Activated T-helper 1 cell treated with anti-CD3 and anti-CD28 coated beads, Interleukin-2, amount 50 U/mL, for 16 hours (primary cell): ENCODE measurements at places on chromosomes 12 and 14.

- no peak for DNase-seq
These were observed 160.1 kb downstream of the SUDS3 start for GRCh38 chr12:118536306-118536906.

DNA sequence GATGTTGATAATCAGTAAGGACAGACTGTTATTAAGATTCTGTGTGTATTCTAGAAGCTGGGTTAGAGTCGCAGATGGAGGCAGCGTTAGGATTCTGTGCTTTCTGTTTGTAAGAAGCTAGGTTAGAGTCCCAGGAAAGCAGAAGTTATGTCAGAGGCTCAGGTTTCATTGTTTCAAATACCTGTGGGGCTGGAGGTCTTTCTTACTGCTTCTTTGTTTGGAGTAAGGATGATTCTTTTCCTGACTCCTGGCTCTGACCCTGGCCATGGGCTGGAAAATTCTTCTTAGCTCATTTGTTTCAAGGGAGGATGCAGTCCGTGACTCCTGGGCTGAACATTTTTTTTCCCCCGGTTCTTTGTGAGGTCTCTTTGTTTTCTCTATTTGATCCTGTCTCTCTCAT is 5.2 kb downstream of the MUCL1 start:
- DNase-seq = no peak

DNA sequence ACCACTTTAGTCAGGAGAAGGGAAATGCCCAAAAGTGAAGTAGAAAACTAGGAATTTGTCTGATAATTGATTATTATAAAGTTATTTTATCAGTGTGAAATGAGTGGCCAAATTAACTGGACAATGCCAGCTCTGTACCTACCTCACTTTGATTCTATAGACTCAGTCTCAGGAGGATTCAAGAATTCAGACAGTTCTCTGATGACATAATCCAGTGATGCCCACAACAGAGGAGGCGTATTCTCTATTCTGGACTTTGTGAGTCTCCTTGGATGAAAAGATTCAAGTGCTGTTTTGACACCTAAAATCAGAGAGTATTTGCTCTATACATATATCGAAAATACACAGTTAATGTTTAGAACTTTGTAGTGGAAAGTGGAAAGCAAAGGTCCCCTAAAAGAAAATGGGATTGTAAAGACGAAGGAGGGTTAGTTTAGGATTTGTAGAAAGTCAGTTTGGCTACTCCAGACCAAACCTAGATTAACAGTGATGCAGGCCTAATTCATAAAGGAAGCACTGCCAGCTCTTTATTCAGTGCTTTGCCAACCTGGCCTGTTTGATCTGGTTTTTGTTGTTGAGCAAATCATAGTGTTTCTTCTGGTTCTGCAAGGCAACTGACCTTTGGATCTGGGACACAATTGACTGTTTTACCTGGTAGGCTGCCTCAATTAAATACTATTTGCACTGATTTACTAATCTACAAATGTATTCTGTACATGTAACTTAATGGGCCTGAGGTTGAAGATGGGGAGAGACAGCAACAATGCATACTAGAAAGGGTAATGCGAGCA is 67.4 kb downstream of the DAD1 start:
- DNase-seq = no peak

DNA sequence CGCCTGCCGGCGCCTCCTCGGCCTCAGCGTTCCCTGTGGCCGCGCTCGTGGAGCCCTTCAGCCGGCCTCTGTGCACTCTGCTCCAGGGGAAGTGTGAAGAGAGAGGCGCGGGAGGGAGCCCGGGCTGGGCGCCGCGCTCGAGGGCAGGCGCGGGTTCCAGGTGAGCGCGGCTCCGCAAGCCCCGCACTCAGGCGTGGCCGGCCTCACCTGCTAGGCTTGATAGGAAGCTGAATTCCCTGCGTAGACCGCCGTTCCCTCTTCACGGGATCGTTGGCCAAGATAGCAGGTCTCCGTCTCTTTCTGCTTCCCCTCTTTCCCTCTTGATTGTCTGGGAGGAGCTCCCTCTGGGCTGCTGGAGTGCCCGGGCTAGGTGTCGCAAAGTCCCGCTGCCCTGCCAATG is 89.7 kb downstream of the ASCL4 start:
- no peak for DNase-seq

- DNase-seq = no peak
These were observed 40.2 kb downstream of the TFCP2 start for GRCh38 chr12:51132693-51133092.

GRCh38 chr14:103625356-103626095 is 3.5 kb upstream of the KLC1 start:
- no peak for DNase-seq

DNA sequence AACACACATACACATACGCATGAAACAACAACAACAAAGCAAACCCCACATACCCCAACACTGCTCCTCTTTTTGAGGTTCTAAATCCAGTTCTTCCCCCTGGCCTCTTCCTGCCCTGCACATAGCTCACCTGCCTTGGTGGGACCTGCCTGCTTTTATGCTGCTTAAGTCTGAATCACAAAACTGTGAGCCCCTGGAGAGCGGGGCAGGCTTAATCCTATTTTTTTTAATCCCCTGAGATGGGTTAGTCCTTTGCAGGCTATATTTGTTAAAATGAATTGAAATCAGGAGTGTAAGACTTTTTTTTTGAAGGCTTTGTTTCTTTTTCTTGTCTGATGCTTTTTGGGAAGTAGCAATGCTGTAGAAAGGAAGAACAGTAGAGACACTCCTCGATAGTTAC is 84.6 kb upstream of the MAX start:
- DNase-seq = no peak

GRCh38 chr14:30874999-30875787 is 834 bp downstream of the COCH start:
- no peak for DNase-seq

DNA sequence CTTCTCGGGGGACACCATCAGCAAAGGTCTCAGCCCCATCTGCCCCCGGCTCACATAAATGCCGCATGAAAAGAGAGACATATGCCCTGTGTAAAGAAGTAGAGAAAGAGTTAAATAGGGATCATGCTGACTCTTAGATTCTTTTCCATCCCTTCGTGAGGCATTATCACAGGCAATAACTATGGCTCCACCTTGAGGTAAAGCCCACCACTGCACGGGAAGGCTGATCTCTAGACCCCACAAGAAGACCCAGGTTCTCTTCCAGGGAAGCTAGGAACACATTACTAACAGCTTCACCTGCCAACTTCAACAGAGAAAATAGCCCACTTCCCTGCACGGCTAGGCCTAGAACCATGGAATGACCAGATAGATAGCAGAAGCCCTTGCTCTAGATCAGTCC is 14.1 kb upstream of the NOP2 start:
- DNase-seq = no peak

DNA sequence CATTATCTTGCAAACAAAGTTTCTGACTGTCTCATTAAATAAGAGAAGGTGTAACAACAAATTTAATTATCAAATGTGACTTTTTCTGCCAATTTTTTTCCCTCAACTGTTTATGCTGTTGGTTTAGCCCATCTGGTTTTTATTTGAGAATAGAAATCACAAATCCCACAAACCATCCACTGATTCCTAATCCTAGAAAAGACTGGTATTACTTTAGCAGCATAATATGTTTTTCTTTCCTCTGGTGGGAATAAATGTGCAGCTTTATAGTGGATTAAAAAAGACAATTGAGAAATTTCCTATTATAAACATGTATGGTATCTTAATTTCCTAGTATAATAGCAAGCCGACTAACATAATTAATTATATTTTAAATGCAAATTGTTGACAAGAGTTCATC is 257.9 kb upstream of the FOXN3 start:
- DNase-seq = no peak

- DNase-seq = no peak
These were observed 263.3 kb downstream of the SLC16A7 start for GRCh38 chr12:59859171-59859510.

DNA sequence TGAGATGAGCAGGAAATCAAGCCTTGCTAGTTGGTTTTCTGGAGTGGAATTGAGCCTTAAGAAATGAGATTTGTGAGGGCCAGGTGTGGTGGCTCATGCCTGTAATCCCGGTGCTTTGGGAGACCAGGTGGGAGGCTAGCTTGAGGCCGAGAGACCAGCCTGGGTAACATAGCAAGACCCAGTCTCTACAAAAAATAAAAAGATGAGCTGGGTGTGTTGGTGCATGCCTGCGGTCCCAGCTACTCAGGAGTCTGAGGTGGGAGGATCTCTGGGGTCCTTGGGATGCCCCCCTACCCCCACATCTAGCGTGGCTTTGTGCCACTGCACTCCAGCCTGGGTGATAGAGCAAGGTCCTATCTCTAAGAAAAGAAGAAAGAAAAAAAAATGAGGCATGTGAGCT is 104.2 kb upstream of the RTL1 start:
- no peak for DNase-seq

DNA sequence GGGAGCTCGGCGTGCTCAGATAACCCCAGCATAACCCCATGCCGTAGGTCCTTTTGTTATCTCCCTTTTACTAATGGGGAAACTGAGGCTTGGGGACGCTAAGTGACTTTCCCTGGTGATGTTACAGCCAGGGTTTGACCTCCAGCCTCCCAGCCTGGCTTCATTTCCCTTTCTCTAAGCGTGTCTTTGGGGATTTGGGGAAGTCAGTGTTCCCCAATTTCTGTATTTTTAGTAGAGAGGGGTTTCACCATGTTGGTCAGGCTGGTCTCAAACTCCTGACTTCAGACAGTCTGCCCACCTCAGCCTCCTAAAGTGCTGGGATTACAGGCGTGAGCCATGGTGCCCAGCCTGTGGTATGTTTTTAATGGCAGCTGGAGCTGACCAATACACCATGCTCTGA is 85.4 kb downstream of the PHETA1 start:
- no peak for DNase-seq

DNA sequence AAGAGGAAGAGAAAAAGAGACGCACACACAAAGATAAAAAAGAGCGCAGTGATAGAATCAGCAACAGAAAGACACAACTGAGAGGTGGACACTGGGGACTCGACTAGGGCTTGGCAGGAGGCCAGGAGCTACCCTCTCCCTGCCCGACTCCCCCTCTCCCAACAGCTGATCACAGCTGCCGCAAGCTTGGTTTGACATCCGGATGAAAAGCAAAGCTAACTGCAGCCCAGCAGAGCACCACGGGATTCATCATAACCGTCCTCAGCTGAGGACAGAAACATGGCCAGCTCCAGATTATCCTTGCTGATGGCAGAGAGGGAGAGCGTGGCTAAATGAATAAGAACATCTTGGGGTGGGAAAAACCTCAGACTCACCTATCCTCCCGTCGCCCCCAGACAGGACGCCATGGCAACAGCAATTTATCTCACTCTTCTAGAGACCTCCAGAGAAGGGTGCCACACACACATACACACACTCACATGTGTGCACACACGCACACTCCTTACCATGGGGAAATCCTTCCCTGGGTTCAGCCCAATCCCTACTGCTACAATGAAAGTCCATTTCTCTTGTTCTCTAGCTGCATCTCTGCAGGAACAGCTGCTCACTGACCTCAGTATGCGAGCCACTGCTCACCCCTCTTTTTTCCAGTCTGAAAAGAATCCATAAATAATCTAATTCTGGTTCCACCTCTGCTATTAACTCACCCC is 135.3 kb downstream of the NTF3 start:
- no peak for DNase-seq

- DNase-seq = no peak
These were observed 36.9 kb downstream of the DIO3 start for GRCh38 chr14:101598159-101598558.

DNA sequence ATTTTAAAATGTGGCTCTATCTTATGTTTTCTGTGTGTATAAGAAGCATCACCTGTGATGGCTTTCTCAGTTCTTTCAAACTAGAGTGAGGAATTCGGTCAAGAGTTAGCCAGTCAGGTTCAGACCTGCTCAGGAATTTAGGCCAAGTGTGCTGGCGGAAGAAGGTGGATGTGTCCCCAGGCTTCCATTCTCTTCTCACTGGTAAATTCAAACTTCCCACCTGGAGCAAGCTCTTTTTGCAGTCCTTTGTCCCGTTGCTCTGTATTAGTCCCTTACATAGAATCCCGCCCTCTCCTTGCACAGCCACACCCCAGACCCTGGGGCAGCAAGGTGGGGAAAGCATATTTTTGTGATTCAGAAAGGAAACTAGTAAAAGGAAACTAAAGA is 124.7 kb upstream of the PWP1 start:
- DNase-seq = no peak

DNA sequence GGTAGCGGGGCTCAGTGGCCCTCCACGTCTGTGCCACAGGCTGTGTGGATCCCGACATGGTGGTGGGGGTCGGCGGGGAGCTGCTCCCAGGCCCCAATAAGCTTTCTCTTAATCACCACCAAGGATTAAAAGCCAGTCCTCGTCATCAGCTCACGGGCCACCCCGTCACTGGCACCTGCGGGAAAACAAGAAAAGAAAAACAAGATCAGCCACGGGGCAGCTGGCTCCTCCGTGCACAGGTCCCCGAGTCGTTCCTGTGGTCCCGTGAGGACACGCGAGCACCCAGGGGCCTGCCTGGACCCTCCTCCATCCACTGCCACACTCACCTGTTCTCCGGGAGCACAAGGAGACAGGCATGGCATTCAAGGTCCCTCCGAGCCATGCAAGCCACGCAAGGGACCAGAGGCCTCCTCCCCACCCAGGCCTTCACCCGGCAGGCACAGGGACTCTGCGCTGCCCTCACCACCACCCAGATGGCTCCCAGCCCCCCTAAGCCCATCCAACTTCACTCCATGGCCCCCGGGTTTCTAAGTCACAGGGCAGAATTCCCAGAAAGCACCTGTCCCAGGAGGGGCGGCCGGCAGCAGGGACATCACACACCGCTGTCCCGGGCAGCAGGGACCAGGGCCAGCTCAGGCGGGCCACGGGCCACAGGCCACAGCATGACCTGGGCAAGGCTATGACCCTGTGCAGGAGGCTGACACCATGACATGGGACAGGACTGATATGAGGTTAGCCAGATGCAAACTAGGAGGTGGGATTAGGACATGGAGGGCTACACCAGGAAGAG is 72.0 kb downstream of the NCOR2 start:
- no peak for DNase-seq

DNA sequence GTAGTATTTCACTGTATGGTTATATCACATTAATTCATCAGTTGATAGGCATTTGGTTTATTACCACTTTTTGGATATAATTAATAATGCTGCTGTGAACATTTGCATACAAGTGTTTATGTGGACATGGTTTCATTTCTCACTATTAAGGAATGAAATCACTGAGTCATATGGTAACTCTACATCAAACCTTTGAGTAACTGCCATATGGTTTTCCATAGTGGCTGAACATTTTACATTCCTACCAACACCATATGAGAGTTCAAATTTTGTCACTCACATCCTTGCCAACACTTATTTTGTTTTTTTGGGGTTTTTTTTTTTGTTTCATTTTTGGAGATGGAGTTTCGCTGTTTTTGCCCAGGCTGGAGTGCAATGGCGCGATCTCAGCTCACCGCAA is 30.2 kb upstream of the EAPP start:
- DNase-seq = no peak

DNA sequence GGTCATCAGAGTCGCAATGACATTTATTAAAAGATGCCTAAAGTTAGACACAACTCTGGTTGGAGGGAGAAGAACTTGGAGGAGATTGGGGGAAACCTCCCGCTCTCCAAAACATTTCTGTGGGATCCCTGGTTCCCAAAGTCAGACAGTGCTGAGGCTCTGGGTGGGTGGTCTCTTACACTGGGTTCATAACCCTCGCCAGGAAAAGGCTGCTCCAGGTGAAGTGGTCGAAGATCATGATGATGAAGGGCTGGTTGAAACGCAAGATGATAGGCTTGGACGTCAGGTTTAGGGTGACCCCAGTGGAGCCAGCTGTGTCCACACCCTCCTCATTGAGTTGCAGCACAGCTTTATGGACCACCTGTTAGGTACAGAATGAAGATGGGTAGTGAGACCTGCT is 11.2 kb upstream of the SERPINA10 start:
- no peak for DNase-seq
